ENCODE measurements at places on chromosomes 3 and 15.

GRCh38 chr3:124007186-124007585 is 15.3 kb upstream of the ROPN1 start:
- DNase-seq, result no peak

DNA sequence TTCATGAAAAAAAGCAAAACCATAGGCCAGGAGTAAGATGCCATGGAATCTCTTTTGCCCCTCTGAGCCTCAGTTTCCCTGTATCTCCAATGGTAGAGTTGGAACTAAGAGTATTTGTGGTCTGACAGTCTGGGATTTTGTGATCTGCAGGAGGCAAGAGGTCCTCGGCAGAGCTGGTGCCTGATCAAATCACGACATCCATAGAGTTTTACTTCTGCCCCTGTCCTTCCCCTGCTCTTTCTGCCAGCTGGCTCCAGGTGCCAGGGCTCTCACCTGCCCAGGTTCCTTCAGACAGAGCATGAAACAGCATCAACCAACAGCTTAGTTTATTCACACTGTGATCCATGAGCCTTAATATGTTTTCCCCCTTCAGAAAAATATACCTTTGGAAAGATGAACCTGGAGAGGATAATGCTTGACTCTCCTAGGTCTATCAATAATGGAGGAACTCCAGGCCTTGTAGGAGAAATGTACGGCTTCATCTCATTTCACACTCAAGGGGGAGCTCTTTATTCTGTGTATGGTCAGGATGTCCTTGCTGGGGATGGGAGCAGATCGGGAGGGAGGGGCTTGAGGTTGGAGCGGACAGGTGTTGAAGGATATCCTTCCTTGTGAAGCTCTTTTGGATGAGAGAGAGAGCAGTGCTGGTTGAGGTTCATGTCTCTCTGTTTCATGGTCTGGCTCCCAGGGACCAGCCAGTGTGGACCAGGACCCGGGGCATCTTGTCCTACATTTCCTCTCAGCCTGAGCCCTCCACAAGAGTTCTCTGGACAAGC is 309.9 kb downstream of the RPLP1 start:
- DNase-seq, result no peak

- DNase-seq, result no peak
Measured at GRCh38 chr15:68184616-68185480, 20.3 kb downstream of the CALML4 start.

DNA sequence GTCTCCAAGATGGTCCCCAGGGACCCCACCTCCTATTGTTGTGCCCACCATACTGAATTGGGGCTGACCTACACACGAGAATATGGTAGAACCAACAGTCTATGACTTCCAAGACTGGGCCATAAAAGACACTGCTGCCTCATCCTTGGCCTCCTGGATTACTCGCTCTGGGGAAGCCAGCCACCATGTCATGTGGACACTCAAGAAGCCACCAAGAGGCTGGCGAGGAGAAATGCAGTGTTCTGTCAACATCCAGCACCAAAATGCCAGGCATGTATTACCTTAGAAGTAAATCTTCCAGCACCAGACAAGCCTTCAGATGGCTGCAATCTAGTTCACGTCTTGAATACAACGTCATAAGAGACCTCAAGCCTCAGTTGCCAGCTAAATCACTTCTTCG is 17.1 kb upstream of the TPM1 start:
- no peak for DNase-seq
